ENCODE measurements at places on chromosomes 3 and 15.

GRCh38 chr3:194084284-194084683, 51.7 kb upstream of the HES1 start:
- DNase-seq, result peak; percentile 50

DNA sequence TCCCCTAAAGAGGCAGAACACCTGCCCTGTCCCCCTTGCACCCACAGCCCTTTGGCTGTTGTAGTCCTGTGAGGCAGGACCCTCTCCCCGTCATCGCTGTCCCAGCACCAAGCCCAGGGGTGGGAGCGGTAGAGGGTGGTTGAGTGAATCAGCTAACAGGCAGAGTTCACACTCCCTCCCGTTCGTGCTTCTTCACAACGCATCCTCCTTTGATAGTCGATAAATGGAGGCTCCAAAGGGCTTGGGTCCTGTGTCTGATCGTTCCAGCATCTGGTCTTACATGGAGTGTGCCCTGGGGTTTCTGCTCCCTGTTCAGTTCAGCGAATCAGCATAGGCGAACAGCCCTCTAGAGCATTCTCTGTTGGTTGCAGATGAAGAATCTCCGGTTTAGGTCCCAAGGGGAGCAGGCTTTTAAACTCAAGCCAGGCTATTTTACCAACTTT, 820 bp upstream of the HMCES start:
- no peak for DNase-seq

GRCh38 chr3:14181253-14181652, 2.6 kb downstream of the LSM3 start:
- DNase-seq, result no peak

- DNase-seq, result no peak
Measured at GRCh38 chr3:132573797-132574211, 23.3 kb upstream of the ACKR4 start.

DNA sequence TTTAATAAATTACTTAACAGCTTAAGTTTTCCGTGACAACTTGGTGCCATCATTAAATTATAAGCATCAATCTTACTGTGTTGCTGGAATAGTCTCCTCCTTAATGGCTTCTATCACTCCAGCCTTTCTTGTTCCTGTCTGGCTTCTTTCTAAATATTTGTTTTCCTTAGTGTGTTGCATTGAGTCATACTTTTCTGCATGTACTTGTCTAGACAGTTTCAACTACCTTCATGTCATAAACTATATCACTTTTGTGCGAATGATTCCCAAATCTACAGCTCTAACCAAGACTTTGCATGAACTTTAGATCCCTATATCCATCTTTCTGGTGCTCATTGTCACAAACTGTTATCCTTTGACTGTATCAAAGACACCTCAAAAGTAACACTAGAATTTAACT, 78.4 kb downstream of the AKAP13 start:
- no peak for DNase-seq

Data from stimulated activated naive CD8-positive, alpha-beta T cell treated with anti-CD3 and anti-CD28 coated beads, Interleukin-15, amount 100 ng/mL, for 72 hours (primary cell).